ENCODE measurements at places on chromosomes 4 and X. TPM values are rescaled to one million over a fixed set of nuclear protein-coding genes. Genes with fewer than 3 reads are reported as not detected.
A peak's percentile ranks its signal among the peaks of the same experiment; 100 is the strongest.

Gene MAGEB5
- not detected for total RNA-seq

DNA sequence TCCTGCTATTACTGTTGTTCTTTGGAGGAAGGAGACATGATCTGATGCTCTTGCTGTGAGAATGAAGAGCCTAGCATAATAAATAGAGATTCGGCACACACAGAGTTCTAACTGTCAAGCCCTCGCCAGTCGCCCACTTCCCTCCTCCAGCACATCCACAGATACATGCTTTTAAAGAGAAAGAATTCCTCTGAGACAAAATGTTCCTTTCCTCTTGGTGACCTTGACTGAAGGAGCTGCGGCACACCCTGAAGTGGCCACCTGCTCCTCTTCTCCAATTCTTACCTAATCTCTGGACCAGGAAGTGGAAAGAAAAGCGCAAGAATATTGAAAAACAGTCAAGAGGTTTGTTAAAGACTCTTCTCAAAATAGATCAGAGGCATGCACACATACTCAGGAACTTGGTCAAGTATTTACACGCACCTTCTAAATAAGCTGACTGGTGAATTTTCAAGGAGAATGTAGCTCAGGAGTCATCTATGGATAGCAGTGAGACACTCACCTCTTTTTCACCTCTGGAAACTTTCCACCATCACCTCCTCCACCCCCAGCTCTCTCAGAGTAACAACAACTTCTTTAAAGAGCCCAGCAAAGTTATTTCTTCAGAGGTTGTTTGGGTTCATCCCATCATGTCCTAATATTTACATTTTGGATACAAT, 95.4 kb downstream of the PARM1 start:
- no peak for DNase-seq

GRCh38 chrX:42127563-42127962, 204.2 kb upstream of the CASK start:
- DNase-seq, result no peak

GRCh38 chrX:48854898-48855297, 19.5 kb upstream of the PCSK1N start:
- DNase-seq, result no peak

DNA sequence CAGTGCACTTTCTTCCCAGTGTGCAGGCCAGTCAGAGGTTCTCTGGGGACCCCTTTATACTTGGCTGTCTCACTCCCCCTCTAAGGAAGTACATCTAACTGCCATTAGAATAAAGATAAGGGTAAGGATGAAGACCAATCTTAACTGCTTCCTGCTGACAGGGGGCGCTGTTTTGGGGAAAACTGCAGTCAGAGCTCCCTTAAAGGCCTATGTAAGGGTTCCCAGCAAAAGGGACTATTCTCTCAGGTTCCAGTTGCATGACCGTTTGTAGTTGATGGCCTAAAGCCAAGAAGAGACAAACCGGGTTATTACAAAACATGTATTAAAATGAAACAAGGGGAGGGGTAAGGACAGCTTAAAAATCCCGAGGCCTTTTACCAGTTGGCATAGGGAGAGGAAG, 115.6 kb upstream of the SPIN4 start:
- no peak for DNase-seq

DNA sequence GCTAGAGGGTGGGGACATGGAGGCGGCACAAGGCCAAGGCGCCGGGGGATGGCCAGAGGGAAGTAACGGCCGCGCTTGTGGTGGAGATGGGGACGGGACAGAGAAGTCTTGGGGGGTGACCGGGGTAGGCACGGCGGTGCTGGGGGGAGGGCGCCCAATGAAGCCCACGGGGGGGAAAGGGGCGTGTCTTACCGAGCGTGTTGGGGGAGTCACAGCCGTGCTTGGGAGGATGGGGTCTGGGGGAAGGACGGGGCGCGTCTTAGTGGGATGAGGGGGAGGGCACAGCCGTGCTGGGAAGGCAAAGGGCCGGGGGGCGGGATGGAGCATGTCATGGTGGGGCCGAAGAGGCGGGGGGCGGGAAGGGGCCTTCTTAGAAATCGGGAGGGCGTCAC, 952 bp downstream of the ARSD start:
- peak; percentile 69 for DNase-seq

Gene KIAA1210
- total RNA-seq, result 0.03 TPM

Gene PAGE2B
- total RNA-seq, result not detected

GRCh38 chr4:69860052-69860451, at the start of gene SULT1E1:
TSS of gene SULT1E1 (minus strand) at chr4:69860145. CDS start at chr4:69857644, 2,501 bp downstream.
- no peak for DNase-seq

- DNase-seq, result no peak
Observed at GRCh38 chr4:2930758-2931511, 32.3 kb downstream of the NOP14 start.

DNA sequence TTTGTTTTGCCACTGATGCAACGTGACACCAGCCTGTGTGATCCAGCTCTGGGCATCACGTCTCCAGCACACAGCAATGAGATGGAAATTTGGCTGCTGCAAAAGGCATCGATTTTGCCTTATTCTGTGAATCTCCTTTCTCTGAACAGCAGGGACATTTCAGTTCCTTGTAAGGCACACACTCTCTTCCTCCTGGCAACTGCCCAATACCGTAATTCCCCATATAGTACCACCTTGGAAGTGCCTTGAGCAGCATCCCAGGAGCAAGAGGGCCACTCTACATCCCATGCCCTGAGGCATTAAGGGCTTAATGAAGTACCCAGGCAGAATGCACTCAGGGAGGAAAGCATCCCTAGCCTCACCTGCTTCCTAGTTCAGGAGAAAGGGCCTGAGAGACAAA, 10.5 kb upstream of the MAMLD1 start:
- no peak for DNase-seq

DNA sequence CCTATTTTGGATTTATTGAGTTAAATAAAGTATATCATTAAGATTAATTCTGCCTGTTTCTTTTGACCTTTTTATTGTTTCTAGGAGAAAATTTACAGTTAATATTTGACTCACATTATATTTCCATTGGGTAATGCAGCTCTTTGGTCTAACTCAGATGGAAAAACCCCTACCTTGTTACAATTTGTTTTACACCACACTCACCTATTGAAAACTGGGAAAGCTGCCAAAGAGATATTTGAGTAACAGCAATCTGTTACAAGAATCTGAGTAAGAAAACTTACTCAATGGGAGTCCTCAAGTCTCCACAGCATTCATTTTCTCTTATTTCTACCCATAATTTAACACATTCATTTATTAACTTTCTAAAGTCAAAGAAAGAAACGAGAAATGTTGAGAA, 108.0 kb upstream of the TLL1 start:
- DNase-seq, result no peak

DNA sequence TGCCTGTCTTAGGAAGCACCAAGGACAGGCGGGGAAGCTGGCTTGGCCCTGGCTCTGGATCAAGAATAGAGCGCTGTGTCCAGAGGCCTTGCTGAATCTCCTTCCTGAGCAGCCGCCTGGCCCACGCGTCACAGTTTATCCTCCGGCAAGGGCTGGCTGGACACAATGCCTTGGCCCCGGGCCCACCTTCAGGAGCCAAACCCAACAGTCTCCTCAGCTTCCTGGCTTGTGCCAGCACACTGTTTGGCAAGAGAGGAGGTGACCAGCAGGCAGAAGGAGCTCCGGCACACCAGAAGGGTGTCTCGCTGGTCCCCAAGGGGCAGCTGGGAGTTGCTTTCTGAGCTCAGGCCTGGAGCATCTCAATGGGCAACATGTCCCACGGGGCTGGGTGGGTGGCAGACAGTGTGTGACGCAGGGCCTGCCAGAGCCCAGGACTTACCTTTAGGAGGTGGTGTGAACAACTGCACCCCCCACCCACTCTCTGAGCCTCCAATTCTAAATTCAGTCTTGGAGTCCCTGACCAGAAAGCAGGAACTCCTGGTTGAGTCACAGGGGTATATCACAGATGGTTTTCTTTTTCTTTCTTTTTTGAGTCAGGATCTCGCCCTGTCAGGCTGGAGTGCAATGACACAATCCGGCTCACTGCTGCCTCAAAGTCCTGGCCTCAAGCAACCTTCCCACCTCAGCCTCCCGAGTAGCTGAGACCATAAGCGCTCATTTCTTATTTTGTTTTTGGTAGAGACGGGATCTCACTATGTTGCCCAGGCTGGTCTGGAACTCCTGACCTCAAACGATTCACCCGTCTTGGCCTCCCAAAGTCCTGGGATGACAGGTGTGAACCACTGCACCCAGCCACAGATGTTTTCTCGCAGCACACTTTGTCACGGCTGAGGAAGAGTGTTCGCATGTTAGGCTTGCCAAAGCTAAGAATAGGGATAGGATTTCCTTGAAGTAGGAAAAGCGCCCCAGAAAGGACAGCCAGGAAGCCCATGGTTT, 361.2 kb downstream of the BCOR start:
- peak; percentile 92 for DNase-seq

Data from left cardiac atrium (tissue), 4 donors.